ENCODE measurements at places on chromosomes 11 and 22. TPM values are rescaled to one million over a fixed set of nuclear protein-coding genes. Genes with fewer than 3 reads are reported as not detected.
A peak's percentile ranks its signal among the peaks of the same experiment; 100 is the strongest.

- no peak for DNase-seq
- H3K4me3 ChIP-seq, result no peak overlapping the region
- H3K27me3 ChIP-seq, result no peaks in the 10 kb centered on the region
- no peaks in the 10 kb centered on the region for H3K4me1 ChIP-seq
- no peaks in the 10 kb centered on the region for H3K36me3 ChIP-seq
Observed at GRCh38 chr11:46477136-46477535, 85.6 kb upstream of the CHRM4 start.

GRCh38 chr11:95081010-95081409, 8.6 kb upstream of the ENDOD1 start:
- H3K27me3 ChIP-seq, result peaks cover 11% of the 10 kb centered on the region
- peaks cover 7% of the 10 kb centered on the region for H3K4me1 ChIP-seq
- no peak overlapping the region for H3K27ac ChIP-seq
- no peak for DNase-seq
- no peak overlapping the region for H3K4me3 ChIP-seq

DNA sequence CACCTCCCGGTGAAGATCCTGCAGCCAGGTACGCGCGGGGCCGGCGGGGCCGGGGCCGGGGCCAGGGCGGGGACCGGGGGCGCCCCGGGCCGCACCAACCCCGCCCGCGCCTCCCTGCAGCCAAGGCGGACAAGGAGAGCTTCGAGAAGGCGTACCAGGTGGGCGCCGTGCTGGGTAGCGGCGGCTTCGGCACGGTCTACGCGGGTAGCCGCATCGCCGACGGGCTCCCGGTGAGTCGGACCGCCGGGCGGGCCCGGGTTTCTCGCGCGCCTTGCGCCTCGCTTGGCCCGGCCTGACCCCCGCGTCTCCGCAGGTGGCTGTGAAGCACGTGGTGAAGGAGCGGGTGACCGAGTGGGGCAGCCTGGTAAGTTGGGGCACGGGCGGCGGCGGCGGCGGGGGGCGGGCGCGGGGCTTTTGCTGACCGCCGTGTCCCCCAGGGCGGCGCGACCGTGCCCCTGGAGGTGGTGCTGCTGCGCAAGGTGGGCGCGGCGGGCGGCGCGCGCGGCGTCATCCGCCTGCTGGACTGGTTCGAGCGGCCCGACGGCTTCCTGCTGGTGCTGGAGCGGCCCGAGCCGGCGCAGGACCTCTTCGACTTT, 531 bp downstream of the PIM3 start:
- peaks cover 5% of the 10 kb centered on the region for H3K4me1 ChIP-seq
- no peaks in the 10 kb centered on the region for H3K27me3 ChIP-seq
- peak overlapping the region; percentile 81 for H3K4me3 ChIP-seq
- DNase-seq, result peak; percentile 27

The OR4D5 gene
- not detected for total RNA-seq

- no peak overlapping the region for H3K27ac ChIP-seq
- H3K27me3 ChIP-seq, result no peaks in the 10 kb centered on the region
- no peak for DNase-seq
- H3K4me1 ChIP-seq, result peaks cover 8% of the 10 kb centered on the region
- H3K4me3 ChIP-seq, result no peak overlapping the region
- H3K36me3 ChIP-seq, result no peaks in the 10 kb centered on the region
Observed at GRCh38 chr22:44345872-44346271, 33.1 kb upstream of the SHISAL1 start.

GRCh38 chr11:16421826-16422225, 65.5 kb upstream of the SOX6 start:
- no peaks in the 10 kb centered on the region for H3K36me3 ChIP-seq
- H3K27ac ChIP-seq, result no peak overlapping the region
- no peak for DNase-seq
- no peak overlapping the region for H3K4me3 ChIP-seq

The FAM118B gene
- total RNA-seq, result 35.3 TPM

The SLC1A2 gene
- 1.2 TPM for total RNA-seq

The RASD2 gene
- 2.5 TPM for total RNA-seq

The PAMR1 gene
- 2.3 TPM for total RNA-seq

GRCh38 chr11:131402040-131402439, 31.6 kb downstream of the NTM start:
- H3K4me1 ChIP-seq, result no peaks in the 10 kb centered on the region
- H3K27me3 ChIP-seq, result no peaks in the 10 kb centered on the region
- DNase-seq, result no peak
- H3K27ac ChIP-seq, result no peak overlapping the region
- no peak overlapping the region for H3K4me3 ChIP-seq

DNA sequence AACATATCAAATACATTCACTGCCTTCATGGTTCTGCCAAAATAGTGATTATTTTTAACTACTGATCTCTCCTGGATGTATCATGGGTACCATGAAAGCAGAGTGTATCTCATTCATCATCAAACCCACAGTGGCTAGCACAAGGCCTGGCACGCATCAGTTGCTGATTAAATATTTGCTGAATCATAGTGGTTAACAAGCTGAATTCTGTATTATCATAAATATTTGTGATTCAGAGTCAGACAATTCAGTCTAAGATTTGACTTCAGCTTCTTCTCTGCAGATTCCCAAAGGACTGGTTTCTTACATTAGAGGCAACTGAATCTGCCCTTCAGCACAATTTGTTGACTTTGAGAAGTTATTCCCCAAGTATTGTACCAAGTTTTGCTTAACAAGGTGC, 715.8 kb upstream of the LRRC4C start:
- DNase-seq, result no peak
- no peaks in the 10 kb centered on the region for H3K4me1 ChIP-seq
- H3K4me3 ChIP-seq, result no peak overlapping the region
- H3K27ac ChIP-seq, result no peak overlapping the region
- no peaks in the 10 kb centered on the region for H3K27me3 ChIP-seq

- H3K4me1 ChIP-seq, result peaks cover 31% of the 10 kb centered on the region
- H3K4me3 ChIP-seq, result no peak overlapping the region
- no peak for DNase-seq
- H3K36me3 ChIP-seq, result no peaks in the 10 kb centered on the region
Observed at GRCh38 chr11:123801765-123802164, 4.4 kb downstream of the OR6M1 start.

GRCh38 chr11:103035791-103036434, 56.0 kb downstream of the DCUN1D5 start:
- no peak for DNase-seq
- H3K36me3 ChIP-seq, result no peaks in the 10 kb centered on the region
- peaks cover 5% of the 10 kb centered on the region for H3K4me1 ChIP-seq
- no peaks in the 10 kb centered on the region for H3K27me3 ChIP-seq
- H3K27ac ChIP-seq, result no peak overlapping the region
- H3K4me3 ChIP-seq, result no peak overlapping the region

- H3K27me3 ChIP-seq, result no peaks in the 10 kb centered on the region
- H3K4me3 ChIP-seq, result no peak overlapping the region
- peaks cover 4% of the 10 kb centered on the region for H3K36me3 ChIP-seq
- no peak for DNase-seq
- H3K27ac ChIP-seq, result peak overlapping the region; percentile 16
- H3K4me1 ChIP-seq, result peaks cover 35% of the 10 kb centered on the region
Observed at GRCh38 chr22:42231929-42232328, 38.5 kb downstream of the TCF20 start.

The FLRT1 gene
- total RNA-seq, result 0.16 TPM

DNA sequence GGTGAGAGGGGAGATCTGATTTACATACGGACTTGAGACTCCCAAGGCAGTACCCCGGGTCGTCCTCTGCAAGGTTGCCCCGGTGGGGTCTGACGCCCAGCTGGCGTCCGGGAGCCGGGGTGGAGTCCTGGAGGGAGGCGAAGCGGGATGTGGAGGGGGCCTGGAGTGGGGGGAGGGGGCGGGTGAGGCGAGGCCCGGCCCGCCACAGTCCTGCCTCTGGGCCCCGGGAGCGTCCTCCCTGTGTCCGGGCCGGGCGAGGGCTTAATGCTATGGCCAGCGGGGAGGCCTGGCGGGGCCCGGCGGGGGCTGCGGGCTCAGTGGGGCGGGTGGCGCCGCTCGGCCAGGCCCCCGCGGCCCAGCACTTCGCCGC, 2.4 kb upstream of the MYBPC3 start:
- peak overlapping the region; percentile 78 for H3K4me3 ChIP-seq
- H3K27ac ChIP-seq, result no peak overlapping the region
- peaks cover 13% of the 10 kb centered on the region for H3K4me1 ChIP-seq

DNA sequence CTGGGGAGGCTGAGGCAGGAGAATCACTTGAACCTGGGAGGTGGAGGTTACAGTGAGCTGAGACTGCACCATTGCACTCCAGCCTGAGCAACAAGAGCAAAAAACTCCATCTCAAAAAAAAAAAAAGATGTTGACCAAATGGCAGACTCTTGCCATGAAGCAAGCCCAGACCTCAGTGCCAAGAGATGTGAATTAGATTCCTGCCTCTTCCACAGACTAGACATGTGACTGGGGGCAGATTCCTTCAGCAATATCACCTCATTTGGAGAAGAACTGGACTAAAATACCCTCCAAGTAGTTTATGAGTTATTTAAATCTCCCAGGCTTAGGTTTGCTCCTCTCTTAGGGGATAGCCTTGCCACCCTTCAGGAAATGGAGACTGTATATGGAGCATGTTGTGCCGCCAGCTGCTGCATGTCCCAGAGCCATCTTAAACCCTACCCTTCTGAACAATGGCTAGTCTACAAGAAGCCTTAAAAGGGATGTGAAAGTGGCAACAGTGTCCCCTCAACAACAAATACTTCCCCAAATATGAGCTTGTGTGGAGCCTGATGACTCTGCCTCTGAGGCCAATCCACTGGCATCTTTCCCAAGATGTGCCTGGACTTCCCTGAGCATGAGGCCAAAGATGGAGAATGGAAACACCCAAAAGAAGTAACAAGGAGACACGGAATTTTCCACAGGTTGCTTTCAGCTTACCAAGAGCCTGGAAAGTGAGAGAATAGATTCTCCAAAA, 763 bp upstream of the MS4A7 start:
- no peak for DNase-seq
- H3K4me1 ChIP-seq, result peaks cover 7% of the 10 kb centered on the region
- H3K27me3 ChIP-seq, result no peaks in the 10 kb centered on the region
- no peak overlapping the region for H3K4me3 ChIP-seq
- no peak overlapping the region for H3K27ac ChIP-seq

DNA sequence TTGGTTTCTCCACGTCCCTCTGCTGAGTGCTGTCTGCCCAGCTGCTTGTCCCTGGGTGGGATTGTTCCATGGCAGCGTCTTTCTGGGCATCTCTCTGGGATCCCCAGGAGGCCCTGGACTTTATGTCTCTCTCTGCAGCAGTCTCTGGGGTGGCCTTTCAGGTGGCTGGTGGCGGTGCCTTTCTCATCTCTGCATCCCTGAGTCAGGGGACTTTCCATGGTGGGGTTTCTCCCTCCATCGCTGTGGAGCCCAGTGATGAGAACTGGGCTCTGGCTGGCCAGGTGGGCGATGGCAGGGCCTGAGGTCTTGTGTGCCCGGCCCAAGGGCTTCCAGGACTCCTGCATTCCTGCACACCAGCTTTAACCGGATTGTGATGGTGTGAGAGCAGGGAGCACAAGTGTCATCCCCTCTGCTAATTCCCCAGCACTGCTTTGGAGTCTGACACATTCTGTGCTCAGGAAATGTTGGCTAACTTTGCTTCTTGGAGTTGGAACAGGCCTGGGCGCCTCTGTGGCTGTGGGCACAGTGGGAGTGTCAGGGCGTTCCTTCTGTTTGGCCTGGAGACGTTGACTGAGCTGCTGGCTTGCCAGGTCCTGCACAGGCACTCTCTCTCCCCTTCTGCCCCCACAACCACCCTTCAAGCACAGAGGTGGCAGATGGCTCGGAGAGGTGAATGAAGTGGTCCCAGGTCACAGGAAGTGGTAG, 27.9 kb downstream of the FAM83F start:
- H3K27me3 ChIP-seq, result no peaks in the 10 kb centered on the region
- H3K4me3 ChIP-seq, result no peak overlapping the region

- H3K27me3 ChIP-seq, result no peaks in the 10 kb centered on the region
- no peaks in the 10 kb centered on the region for H3K36me3 ChIP-seq
- no peak overlapping the region for H3K27ac ChIP-seq
- 0 out of 2 replicates have a peak, but pooled peaks cover 5% of the 10 kb centered on the region for H3K4me1 ChIP-seq
- no peak overlapping the region for H3K4me3 ChIP-seq
Observed at GRCh38 chr11:107118025-107118720, 99.9 kb upstream of the GUCY1A2 start.

The MYRF gene
- 5.2 TPM for total RNA-seq

The SMTNL1 gene
- 0.26 TPM for total RNA-seq

DNA sequence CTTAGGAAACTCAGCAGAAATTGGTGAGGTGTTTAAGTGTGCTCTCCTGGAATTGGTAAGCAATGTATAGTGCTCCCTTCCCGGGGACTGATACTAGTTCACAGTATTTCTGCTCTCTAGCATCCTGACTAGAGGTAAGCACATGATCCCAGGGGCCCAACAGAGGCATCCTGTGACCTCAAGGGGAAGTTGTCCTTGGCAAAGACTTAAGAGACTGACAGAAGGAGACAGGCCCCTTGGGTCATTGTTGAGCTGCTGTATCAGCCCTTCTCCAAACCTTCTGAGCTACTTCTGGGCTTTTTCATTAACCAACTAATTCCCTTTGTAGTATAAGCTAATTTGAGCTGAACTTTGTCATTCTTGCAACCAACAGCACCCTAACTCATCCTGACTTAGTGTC, 4.3 kb upstream of the TBC1D22A start:
- no peak overlapping the region for H3K27ac ChIP-seq
- no peaks in the 10 kb centered on the region for H3K27me3 ChIP-seq
- DNase-seq, result no peak
- H3K4me3 ChIP-seq, result no peak overlapping the region

DNA sequence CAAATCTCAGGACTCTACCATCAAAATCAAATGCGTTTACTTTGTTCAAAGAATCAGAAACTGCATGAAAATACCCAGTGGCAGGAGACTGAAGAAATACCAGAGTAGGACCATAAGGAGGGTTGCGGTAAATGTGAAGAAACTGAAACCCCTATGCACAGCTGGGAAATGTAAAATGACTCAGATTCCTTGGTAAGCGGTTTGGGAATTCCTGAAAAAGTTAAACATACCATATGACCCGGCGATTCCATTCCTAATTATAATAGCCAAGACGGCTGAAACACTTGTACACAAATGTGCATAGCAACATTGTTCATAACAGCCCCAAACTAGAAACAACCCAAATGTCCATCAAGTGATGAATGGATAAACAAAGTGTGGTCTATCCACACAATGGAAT, 114.1 kb upstream of the GRAMD1B start:
- H3K4me1 ChIP-seq, result peaks cover 24% of the 10 kb centered on the region
- no peak overlapping the region for H3K4me3 ChIP-seq
- H3K27me3 ChIP-seq, result peaks cover 3% of the 10 kb centered on the region
- H3K27ac ChIP-seq, result no peak overlapping the region

The OR51E2 gene
- not detected for total RNA-seq

The RAB3IL1 gene
- total RNA-seq, result 7.2 TPM

DNA sequence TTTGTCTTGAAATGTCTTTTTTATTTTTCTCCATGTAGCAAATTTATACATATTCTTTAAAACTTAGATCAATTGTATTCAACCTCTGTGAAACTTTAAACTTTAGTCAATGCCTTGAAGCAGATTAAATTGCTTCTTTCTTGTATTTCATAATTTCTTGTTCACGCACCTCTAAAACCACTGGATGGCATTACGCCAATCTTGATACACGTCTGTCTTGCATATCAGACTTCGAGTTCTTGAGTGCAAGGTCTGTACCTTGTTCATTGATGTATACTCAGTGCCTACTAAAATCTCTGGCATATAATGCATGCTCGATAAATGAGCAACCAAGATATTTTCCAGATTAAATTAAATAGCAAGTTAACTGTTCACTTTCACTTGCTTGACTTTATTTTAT, 236.8 kb downstream of the CASP12 start:
- peaks cover 5% of the 10 kb centered on the region for H3K36me3 ChIP-seq
- H3K4me1 ChIP-seq, result peaks cover 6% of the 10 kb centered on the region
- no peaks in the 10 kb centered on the region for H3K27me3 ChIP-seq
- no peak overlapping the region for H3K27ac ChIP-seq
- no peak for DNase-seq
